ENCODE measurements at places on chromosomes 3 and 15.
A peak's percentile ranks its signal among the peaks of the same experiment; 100 is the strongest.

GRCh38 chr3:161081633-161082032 is 23.5 kb downstream of the B3GALNT1 start:
- no peak for DNase-seq

DNA sequence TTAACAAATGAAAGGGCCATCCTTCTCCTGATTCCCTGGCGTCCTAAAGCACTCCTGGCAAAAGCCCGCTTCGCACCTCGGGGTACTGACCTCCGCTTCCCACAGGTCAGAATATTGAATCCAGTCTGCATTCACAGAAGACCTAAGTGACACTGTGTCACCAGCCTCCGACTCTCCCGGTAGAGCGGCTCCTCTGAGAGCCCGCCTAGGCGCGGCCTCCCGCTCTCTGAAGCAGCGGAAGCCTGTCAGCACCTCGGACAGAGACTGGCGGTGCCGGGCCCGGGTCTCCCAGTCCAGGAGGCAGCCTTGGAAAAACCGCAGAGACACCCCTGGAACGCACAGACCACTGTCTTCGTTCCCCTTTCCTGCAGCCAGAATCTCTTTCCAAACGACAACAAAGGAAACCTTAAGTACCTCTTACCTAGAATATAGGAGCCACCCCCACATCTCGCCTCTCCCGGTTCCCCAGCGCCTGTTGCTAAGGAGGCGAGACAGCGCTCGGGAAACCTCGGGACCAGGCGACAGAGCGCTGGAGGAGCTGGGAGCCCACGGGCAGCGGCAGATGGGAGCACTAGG is 1.2 kb downstream of the GABRB3 start:
- DNase-seq = peak; percentile 91

- DNase-seq = peak; percentile 77
These were observed 88.9 kb upstream of the OSBPL11 start for GRCh38 chr3:125684199-125684598.

- no peak for DNase-seq
These were observed 21.9 kb downstream of the PAQR9 start for GRCh38 chr3:142941373-142942123.

GRCh38 chr3:8841472-8841871 is 72.1 kb upstream of the OXTR start:
- DNase-seq = no peak

DNA sequence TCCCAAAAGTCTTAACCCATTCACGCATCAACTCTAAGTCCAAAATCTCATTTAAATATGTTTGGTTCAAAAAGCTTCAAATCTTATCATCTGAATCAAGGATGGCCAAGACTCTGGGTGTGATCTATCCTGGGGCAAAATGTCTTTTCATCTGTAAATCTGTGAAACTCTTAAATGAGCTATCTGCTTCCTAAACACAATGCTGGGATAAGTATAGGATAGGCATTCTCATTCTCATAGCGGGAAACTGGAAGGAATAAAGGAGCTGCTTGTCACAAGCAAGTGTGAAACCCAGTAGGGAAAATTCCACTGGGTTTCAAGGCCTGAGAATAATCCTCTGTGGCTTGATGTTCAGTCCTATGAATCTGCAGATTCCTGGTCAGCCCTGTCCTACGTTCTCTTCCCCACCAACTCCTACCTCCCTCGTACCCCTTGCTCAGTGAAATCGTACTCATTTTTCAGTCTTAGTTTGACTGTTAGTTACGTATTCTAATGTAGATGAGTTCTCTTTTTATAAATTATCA is 156.7 kb downstream of the EPHA3 start:
- DNase-seq = no peak

DNA sequence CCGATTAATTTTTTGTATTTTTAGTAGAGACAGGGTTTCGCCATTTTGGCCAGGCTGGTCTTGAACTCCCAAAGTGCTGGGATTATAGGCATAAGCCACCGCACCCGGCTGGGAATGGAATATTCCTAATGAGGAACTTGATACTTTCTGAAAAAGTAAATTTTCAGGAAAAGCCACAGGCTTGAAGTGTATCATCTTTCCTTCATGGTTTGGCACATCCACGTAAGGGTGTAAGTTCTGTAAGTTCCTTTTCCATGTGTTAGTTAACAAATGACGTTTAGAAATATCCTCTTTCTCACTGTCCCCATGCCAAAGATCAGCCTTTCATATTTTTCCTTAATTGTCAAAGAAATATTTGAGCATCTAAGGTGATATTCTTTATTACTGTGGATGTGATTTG is 24.9 kb downstream of the TMEM45A start:
- DNase-seq = no peak

- no peak for DNase-seq
These were observed 20.2 kb upstream of the KIF23 start for GRCh38 chr15:69393831-69394491.

GRCh38 chr15:40871749-40872617 is 2.1 kb downstream of the RHOV start:
- peak; percentile 73 for DNase-seq

DNA sequence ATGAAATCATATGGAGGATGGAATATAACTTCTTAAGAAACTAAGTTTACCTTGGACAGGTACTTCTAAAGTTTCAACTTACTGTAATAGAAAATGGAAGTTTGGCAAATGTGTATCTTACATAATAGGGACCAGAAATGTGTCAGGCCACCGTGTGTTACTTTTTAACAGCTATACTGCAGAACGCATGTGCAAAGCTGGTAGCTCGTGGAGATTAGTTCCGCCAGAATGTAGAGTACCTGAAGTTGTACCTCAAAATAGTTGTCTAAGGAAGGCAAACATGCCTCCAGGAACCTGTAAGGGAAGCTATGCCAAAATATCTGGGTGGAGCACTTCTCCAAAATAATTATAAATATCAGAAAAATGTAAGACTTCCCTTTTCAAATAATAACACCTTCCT is 920.6 kb downstream of the ROBO1 start:
- no peak for DNase-seq

DNA sequence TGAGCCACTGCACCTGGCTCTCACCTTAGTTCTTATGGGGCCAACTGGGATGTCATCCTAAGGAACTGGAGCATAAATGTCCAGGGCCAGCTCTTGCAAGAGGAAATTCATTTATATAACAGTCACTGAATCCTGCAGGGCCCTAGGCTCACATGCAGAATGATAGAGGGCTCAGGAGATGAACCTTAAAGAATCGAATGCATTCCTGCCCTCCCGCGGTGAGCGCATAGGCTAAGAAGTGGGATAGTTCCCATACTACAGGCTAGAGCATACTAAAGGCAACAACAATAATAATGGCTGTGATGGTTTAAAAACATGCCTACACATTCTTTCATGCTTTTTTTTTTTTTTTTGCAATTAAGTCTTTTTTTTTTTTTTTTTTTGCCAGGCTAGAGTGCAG is 17.1 kb upstream of the CSRNP1 start:
- DNase-seq = peak; percentile 77

DNA sequence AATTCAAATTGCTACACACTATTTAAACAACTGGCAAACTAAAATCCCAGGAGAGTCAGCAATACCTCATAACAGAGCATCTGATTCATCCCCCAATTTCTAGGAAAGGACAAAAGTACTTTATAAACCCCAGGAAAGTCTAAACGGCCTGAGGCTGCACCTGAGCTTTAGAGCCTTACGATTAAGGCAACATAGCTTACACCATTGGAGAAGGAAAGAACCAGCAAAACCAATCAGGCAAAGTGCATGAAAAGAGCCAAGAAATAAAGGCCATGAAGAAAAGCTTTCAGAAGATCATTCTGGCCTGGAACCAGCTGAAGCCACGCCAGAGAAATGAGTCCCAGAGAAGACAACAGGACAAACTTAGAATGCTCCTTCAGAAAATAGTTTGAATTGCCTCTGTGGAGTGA is 48.1 kb downstream of the PTPN9 start:
- no peak for DNase-seq

GRCh38 chr3:66998904-66999235 is 763 bp downstream of the KBTBD8 start:
- DNase-seq = no peak

GRCh38 chr15:34588046-34588674 is 4.7 kb upstream of the GOLGA8B start:
- peak; percentile 60 for DNase-seq

DNA sequence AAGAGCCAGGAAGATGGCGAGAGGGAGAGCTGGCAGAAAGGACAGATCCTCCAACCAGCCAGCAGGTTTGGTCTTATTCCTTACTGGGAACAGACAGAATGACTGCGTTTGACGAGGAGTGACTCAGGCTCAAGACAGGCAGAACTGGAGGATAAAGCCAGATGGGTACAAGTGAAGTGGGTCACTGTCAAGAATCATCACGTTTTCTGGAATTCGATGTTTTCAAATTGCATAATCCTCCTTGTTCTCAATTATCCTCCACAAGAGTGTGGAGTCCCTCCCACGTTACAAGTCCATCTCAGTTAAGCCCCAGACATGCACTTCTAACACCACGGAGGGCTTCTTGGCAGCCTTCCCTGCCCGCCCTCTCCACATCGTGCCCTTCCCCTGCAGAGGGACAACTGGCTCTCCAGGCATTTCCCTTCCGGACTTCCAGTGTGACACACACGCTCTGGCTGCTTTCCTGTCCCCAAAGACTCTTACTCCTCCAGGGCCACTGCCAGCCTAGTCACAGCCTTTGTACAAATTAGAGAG is 183.1 kb downstream of the CHST2 start:
- no peak for DNase-seq

- no peak for DNase-seq
These were observed 74.0 kb upstream of the PLCL2 start for GRCh38 chr3:16810593-16811367.

DNA sequence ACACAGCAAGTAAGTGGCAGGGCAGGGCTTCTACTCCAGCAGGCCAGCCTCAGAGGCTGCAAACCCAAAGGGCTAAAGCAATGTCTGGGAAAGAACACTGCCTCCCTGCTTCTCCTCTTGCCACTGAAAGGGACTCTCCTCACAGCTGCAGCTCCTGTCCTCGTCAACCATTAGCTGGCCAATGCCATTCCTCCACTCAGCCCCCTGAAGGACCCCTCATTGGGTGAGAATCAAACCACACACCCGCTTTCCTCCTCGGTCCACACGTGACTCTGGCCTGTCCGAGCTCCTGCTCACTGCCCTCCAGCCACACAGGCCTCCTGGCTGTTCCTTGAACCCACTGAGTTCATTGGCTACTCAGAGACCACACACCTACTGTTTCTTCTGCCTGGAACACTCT is 253.7 kb upstream of the TLE3 start:
- no peak for DNase-seq

DNA sequence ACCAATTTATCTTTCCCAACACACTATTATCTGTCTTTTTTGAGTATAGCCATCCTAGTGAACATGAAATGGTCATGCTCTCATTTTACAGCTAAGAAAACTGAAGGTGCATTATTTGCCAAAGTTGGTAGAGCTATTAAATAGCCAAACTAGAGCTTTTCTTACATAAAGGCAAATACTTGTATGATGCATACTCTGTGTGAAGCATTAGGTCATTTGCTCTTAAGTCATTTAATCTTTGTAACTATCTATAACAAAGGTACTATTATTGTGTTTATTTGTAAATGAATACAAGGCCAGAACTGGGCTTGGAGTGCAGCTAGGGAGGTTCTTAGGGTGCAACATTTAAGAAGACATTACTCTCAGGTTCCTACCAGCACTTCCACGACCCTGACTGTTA is 123.7 kb downstream of the THSD4 start:
- no peak for DNase-seq
